ENCODE measurements at places on chromosomes 11 and 22.
A peak's percentile ranks its signal among the peaks of the same experiment; 100 is the strongest.

DNA sequence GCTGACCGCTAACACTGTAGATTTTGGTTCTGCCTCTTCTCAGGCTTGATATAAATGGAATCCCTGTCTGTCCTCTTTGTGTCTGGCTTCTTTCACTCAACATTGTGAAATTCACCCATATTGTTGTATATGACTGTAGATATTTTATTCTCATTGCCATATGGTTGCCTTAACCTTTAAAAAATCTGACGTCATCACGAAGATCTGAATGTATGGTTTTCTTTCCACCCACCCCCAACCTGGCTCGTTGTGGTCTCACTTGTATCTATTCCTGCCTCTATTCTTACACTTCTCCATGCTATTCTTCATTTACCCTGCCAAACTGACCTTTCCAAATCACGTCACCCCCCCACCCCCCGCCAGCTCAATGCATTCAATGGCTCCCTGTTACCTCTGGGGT lies 21.9 kb upstream of the C22orf42 start:
- no peak for DNase-seq

DNA sequence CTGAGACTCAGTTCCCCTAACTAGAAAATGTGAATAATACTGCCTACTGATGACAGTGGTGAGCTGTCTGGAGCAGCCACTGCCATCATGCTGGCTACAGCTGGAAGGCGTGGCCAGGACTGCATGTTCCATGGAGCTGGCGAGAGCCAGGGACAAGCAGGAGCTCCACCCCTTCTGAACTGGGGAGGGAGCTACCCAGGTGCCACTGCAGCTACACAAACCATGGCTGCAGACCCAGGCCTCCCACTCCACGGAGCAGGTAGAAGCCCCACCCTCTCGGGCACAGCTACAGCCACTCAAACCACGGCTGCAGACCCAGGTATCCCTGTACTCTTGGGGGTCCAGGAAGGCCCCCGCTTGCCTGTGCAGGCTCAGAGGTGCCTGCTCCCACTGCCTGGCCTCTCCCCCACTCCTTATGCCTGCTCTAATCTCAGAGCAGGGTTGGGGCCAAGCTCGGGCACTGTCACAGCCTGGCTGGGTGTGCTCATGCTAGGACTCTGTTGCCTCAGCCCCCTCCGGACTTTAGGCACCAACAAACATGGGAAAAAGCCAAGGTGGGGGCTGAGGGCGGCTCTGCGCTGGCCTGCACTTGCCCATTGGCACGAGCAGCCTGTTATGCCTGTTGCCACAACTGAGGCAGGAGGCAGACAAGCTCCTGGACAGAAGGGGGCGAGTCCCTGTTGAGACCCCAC lies 51.7 kb downstream of the RAB30 start:
- DNase-seq = no peak

- DNase-seq = no peak
Measured at GRCh38 chr11:2721210-2721916, 21.6 kb upstream of the KCNQ1OT1 start.

DNA sequence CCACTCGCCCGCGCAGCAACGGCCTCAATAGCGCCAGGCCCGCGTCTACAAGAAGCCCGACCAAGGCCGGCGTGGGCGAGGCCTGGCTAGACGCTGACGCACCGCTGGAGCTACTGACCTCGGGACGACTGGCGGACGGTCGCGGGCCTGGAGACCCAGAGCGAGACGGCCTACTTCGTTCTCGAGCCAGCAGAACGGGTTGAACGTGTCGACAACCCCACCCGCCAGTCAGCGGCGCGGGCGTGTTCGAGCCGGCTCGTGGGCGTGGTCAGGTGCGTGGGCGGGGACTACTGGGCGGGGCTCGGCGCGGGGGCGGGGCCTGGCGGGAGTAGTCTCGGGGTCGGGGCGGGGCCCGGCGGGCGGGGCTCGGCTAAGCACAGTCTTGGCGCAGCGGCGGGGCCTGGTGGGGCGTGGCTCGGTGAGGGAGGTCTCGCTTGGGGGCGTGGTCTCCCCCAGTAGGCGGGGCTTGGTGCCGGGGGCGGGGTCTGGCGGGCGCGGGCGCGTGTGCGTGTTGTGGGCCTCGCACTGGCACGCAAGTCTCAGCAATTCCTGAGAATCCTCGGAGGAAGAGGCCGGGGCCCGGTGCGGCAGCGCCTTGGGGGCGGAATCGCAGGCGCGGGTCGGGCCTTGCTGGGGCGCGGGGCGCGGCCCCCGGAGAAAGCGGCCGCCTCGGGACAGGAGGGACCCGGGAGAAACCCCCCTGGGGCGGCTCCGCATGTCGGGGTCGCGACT lies at the start of gene RNH1:
RNH1 (minus strand) TSS at position 248 of the 732 bp plus-strand sequence. CDS start 5,080 bp downstream, outside the sequence.
- DNase-seq = peak; percentile 97

DNA sequence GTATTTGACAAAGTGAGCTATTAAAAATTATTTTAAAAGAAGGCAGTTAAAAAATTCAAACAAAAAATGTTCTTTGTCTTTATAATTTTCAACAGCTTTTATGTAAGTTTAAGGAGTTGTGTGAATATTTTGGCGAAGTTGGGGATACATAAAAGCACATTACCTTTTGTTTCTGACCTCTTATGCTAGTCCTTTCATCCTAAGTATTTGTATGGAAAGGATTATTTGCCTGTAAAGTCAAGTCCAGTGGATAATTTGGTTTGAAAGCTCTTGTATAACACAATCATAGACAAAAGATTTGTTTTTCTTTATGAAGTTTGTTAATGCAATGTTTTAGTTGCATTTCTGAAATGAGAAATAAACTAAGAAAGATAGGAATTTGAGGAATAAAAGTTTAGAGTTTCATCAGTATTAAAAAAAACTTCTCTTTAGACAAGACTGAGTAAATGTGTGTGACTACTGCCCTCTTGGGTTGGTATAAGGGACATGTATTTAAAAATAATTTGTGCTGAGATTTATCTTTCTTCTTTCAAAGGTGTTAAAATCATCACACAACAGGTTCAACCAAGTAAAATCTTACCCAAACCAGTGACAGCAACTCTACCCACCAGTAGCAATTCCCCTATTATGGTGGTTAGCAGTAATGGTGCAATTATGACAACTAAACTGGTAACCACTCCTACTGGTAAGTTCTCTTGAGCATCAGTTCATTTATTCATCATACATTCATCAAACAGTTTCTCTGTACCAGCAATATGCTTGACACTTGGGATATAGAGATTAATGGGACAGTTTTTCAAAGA lies 68.2 kb downstream of the EMSY start:
- no peak for DNase-seq

DNA sequence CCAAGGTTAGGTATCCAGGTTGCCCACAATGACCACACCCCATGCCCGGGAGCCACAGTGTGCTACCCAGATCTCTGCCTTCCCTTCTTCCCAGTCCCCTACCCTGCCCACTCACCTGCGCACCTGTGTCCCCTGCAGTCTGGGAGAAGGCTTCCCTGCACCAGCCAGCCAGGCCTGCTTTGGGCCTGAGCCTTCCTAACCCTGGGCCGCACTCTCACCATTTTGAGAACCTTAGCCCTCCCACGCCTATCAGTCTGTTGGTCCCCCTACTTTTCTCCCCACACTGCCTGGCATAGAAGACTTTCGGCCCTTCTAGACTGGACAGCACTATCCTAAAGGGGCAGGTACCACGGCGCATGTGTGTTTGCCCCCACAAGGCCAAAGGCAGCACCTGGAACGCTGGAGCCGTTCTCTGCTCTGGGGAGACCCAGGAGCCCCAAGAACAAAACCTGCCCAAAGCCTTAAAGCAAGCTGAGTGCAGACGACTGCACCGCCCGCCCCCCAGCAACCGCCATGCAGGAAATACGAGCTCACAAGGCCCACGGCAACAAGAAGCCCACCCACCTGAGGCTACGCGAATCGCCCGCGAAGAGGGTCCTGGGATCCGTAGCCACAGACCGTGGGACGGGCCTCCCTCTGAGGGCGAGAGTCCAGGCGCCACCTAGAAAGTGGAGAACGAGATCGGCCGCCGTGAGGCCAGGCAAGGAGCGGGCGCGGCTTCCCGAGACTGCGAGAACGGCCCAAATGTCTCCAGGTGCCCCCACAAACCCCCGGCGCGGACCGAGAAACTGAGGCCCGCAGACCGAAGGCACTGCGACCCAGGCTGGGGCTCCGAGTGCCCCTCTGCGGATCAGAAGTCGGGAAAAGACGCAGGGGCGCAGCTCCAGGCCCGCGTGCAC lies 546 bp downstream of the GNB1L start:
- no peak for DNase-seq

DNA sequence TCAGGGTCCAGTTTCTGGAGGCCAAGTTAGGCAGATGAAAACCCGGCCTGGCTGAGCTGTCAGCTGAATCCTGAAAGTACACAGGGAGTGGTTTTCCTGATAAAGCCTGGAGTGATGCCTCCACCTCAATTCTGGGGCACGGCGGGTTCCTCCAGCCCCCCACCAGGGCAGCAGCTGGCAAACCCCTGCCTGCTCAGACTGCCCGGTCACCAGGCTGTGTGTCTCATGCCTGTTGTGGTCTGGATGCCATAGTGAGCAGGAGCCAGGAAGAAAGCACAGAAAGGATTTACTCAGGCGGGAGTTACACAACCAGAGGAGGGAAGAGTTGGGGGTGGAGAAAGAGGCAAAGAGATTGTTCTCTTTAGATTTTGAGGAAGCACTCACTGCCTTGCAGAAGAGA lies 119.9 kb upstream of the RASSF10 start:
- no peak for DNase-seq

- no peak for DNase-seq
Measured at GRCh38 chr11:67102664-67103063, 16.4 kb upstream of the KDM2A start.

DNA sequence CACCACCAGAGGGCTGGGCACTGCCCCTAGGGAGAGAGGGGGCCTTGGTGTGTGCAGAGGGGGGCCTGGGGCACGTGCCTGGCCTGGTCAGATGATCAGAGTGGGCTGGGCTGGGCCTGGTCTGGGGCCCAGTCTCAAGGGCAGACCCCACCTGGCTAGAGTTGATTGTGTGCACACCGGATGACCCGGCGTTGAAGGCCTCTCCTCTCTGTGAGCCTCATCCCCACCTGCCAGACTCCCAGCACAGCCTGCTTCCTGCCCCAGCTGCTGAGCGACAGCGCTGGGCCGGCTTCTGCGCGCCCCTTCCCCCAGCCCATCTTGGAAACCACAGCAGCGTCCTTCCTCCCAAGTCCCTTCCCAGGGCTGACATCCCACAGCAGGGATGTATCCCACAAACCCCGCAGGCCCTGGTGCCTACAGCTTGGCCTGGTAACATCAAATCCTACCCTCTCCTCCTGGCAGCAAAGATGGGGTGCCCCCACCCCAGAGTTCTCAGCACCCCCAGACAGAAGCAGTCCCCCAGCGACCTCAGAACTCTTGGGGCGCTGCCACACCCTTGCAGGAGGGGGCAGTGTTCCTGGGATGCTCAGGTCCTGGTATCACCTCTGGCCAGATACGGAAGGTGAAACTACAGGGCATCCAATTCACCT lies 11.0 kb upstream of the TSSC4 start:
- DNase-seq = no peak

DNA sequence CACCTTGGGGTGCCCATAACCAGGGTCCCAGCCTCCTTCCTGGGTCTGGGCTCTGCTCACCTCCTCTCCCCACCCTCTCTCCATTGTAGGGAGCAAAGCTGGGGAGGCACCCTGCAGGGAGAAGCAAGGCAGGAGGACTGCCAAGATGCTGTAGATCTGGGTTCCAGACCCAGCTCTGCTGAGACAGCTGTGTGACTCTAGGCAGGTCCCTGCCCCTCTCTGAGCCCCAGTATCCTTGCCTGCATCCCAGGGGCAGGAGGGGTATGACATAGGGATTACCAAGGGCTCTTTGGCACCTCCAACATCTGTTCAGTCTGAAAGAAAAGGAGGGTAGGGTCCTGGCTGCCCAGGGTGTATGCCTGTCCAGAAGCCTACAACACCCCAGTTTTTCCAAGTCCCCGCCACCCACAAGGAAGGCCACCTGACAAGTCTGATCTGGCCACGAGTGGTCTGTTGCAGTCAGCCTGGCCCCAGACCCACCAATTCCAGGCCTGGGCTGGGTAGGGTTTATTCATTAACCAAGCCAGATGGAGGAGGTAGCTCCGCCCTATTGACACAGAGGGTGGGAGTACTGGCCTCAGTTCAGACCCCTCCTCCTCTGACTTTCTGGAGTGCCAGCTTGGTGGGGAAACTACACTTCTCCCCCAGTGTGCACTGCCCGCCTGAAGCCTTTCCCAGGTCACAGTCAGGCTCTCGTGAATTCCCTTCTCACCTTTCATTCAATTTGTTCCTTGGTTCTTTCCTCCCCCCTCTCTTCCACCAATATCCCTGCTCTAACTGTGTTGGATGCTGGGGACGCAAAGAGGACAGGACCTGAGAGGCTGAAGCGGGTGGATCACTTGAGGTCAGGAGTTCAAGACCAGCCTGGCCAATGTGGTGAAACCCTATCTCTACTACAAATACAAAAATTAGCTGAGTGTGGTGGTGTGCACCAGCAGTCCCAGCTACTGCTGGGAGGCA lies 15.0 kb downstream of the STARD10 start:
- no peak for DNase-seq

DNA sequence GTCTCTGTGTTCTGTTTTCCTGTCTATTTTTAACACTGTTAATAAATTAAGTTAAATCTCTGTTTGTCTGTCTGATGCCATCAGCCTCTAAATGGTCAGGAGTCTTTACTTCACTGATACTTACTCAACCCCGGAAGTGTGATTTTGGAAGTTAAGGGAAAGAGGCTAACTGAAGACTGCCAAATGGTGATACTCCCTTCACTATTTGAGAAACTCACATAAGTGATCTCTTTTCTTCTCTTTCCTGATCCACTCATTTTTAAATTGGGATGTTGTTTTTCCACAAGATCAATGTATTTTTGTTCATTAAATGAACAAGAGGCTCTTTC lies 389 bp upstream of the CASP12 start:
- DNase-seq = no peak

DNA sequence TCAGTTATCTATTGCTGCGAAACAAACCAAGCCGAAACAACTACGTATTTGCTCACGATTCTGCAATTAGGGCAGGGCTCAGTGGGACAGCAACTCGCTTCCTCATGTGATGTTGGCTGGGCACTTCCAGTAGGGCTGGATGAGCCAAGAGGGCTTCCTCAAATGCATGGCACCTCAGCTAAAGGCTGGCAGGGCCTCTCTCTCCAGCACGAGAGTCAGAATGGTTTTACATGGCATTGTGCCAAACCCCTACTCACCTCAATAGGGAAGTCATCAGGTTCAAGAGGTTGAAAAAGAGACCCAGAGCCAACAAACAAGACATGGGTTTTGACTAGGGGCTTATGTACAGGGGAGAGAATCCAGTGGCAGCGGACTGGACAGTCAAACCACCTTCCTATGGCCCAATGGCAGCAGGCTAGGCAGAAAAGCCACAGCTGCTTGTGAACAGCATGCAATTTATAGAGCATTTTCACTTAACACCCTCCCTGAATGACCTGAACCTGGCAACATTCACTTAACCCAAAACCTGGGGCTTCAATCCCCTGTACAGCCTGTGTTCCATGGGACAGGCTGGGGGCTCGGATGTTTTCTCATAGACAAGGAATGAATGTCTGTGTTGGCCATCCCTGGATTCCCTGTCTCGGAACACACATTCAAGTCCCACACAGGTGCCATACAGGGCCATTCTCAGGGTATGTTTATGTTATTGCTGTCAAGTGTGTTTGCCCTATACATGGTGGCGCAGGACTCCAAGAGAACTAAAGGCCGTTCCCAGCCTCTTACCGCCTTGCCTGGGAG lies 154.2 kb upstream of the NAV2 start:
- DNase-seq = no peak
